Hematopoietic multipotent progenitor cell treated with erythropoietin and hydrocortisone succinate and interleukin-3 and kit ligand, for 4 days (in vitro differentiated cells): ENCODE measurements at places on chromosomes 2 and 18.

GRCh38 chr2:18362696-18363095 is 197.8 kb downstream of the RDH14 start:
- no peak for DNase-seq

DNA sequence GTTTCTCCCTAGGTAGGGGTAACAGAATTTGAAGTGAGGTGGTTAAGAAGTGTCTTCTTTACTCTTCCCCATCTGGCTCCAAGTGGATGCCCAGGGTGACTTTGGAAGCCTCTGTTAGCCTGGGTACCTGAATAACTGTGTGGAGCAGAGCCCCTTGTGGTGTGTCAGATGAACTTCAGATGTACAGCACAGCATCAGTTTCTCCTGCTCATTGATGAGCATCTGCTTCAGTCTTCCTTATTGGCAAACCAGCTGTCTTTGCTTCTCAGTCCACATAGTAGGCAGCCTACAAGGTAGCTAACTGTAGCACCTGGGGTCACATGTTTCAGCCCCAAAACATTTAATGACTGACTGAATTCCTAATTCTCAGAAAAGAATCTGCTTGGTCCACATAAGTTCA is 56.2 kb upstream of the ATP8B1 start:
- DNase-seq, result peak; percentile 49

- no peak for DNase-seq
Measured at GRCh38 chr2:193943406-193943960, 1713.5 kb upstream of the SLC39A10 start.

GRCh38 chr2:118843483-118844132 is 3.8 kb downstream of the EN1 start:
- no peak for DNase-seq

GRCh38 chr18:75874401-75875089 is 447.0 kb upstream of the SMIM21 start:
- no peak for DNase-seq

DNA sequence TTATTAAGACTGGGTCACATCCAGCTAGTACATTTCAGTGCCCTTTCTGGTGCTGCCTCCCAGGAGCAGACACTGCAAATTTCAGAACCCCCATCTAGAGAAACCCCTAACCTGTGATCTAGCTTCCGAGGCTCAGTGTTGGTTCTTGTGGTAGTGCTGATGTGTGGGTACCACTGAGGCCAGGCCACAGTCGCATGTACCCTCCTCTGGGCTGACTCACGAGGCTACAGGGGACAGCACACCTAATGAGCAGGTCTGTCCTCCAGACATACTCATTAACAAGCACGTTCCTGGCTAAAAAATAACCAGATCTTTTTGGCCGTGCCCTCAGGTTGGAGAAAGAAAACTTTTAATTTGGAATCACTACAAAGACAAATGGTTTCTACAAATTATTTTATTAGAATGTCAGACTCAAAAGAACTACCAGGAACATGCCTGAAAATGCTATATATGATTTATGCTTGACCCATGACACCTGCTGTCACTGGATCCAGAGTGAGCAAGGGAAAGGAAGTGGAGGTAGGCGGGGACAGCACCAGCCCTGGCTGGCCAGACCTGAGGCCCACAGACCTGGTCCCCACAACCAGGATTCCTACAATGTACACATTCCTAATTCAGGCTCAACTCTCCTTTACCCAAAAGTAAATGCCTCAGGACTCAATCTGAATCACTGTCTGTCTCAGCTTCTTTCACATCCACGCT is 8.5 kb downstream of the CIAO1 start:
- DNase-seq, result no peak

GRCh38 chr2:70247364-70248180 is 856 bp downstream of the TIA1 start:
- peak; percentile 60 for DNase-seq

DNA sequence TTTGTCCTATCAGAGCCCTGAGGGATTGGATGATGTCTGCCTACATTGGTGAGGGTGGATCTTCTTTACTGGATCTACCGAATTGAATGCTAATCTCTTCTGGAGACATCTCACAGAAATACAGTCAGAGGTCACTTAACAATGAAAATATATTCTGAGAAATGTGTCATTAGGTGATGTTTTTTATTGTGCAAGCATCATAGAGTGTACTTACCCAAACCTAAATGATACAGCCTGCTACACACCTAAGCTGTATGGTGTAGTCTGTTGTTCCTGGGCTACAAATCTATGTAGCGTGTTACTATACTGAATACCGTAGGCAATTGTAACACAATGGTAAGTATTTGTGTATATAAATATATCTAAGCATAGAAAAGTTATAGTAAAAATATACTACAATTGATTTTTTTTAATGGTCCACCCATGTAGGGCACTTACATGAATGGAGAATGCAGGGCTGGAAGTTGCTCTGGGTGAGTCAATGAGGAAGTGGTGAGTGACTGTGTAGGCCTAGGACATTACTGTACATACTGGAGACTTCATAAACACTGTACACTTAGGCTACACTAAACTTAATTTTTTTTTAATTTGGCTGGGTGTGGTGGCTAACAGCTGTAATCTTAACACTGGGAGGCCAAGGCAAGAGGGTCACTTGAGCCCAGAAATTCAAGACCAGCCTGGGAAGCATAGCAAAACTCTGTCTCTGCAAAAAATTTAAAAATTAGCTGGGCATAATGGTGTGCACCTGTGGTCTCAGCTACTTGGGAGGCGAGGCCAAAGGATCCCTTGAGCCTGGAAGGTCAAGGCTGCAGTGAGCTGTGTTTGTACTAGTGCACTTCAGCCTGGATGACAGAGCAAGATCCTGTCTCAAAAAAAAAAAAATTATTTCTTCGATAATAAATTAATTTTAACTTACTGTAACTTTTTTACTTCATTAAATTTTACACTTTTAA is 226.3 kb upstream of the UBE2E3 start:
- peak; percentile 1 for DNase-seq

DNA sequence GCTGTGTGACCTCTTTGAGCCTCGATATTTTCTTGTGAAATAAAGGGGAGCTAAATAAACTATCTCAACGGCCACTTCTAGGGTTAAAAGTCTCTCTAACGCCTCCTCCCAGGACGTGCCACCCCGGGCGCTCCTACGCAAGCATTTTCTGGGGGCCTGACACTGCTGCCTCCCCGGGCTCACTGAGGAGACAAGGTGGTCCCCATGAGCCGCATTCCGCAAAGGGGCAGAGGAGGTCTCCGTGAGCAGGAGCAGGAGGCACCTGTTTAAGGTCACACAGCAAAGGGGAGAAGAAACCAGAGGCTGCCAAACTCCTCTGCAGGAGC is 913 bp upstream of the WNT10A start:
- no peak for DNase-seq
